HS-5 (cell line): ENCODE measurements at places on chromosomes 11 and 22.
A peak's percentile ranks its signal among the peaks of the same experiment; 100 is the strongest.

- no peak for DNase-seq
These were observed 132.1 kb downstream of the OSBP2 start for GRCh38 chr22:30826670-30827355.

- DNase-seq = no peak
These were observed 68.6 kb downstream of the KCNQ1 start for GRCh38 chr11:2513441-2513840.

- no peak for DNase-seq
These were observed 3.2 kb upstream of the FGF4 start for GRCh38 chr11:69778373-69778772.

DNA sequence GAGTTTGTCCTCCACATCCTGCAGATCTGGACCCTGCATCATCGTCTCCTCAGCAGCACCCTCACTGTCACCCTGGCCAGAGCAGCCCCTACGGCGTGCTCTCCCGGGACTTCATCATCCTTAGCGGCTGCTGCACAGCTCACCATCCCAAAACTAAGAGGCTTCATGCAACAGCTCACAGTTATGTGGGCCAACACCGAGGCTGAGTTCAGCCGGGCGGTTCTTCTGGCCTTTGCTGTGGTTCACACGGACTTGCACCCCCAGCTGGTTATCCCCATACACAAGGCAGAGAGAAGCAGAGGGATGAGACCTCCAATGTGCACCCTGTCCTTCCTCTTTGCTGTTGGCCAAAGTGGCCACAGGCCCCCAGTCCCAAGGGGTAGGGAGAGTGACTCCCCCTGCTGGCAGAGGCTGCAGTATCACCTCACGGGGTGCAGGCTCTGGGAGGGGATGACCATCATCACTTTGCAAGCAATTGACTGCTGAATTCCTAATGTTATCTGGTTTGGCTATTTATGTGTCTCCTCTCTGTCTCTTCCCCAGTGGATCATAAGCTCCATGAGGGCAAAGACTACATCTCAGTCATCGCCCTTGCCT, 276.8 kb downstream of the BRD1 start:
- no peak for DNase-seq

DNA sequence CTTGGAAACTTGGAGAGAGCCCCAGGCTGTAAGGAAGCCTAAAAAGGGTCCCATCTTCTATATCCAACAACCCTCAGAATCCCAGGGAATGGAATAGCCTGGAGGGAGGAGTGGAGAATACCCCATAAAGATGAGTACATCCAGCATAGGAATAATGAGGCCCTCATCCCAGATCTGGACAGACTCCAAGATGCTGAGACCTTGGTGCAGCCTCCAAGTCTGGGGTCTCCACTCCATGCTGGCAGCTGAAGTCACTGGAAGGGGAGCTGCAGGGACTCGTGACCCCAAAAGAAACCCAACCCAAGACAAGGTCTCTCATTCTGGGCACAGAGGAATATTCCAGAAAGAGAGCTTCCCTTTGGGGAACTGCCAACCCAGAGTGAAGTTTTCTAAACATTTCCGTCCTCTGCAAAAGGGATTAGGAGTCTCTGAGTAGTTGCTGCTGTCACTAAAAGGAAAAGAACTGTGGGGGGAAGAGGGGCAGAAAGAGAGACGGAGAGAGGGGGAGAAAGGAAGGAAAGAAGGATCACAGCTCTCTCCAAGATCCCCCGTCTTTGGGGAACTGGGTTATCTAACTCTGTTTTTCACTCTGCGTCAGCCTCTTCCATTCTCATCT, 589 bp downstream of the SCGB1A1 start:
- DNase-seq = no peak

GRCh38 chr11:90639461-90639993, 416.7 kb upstream of the CHORDC1 start:
- peak; percentile 33 for DNase-seq

GRCh38 chr11:115616971-115617370, 112.8 kb upstream of the CADM1 start:
- peak; percentile 53 for DNase-seq

DNA sequence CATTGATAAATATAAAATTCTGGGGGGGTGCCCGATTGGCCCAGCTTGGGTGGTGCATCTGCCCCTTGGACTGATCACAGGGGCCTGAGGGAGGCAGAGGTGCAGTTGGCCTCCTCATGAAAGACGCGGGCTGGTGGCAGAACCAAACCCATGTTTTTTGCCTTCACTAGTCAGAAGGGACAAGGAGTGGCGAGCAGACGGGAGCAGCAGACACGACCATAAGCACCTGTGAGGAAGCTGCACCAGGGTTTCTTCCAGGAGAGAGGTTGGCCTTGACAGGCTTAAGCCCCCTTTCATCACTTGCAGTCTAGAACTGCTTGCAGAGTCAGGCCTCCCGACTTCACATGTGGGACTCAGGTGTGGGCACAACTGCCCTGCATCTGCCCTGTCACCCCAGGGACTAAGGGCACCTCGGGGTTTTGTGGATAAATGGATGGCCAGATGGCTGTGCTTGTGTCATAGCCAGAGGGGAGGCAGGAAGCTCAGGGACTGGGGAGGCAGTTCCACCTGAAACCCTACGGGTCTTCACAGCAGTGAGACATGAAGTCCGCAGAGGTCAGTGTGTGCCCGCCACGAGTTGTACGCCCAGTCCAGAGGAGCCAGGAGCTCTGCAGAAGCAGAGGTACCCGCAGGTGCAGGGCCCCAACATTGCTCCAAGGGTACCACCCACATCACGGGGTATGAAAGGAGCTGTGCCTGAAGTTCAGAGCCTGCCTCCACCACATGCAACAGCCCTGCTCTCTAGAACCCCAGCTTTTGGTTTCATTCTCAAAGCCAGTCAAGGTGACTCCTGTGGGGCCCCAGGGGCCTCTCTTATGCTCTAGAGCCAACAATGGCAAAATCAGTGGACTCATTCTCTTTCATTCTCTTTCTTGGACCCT, 18.2 kb upstream of the SYT13 start:
- no peak for DNase-seq

DNA sequence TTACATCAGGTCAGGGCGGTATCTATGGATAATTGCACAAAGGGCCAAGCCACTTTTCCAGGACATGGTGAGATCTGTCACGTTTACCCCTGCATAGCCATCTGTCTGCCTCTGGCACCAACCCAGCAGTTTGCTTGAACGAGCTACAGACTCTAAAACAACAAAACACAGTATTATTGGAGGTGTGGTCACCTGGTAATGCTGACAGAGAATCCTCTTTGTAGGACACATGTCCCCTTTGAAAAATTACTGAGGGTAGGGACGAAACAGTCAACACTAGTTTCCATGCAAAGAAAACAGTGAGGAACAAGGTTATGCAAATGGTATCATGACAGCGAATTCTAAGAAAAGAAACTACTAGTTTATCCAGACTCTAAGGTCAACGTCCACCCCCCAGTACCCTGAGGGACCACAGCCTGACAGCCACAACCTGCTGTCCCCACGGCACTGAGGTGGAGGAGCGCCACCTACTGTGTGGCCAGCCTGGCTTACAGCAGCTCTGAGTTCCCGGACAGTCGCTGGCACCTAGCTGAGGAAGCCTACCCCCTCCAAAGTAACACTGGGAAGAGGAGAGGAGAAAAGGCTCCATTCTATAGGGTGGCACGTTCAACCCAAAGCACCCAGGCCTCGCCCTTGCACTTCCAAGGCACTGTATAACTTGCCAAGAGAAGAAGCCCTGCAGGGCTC, 117.4 kb upstream of the BID start:
- DNase-seq = no peak

DNA sequence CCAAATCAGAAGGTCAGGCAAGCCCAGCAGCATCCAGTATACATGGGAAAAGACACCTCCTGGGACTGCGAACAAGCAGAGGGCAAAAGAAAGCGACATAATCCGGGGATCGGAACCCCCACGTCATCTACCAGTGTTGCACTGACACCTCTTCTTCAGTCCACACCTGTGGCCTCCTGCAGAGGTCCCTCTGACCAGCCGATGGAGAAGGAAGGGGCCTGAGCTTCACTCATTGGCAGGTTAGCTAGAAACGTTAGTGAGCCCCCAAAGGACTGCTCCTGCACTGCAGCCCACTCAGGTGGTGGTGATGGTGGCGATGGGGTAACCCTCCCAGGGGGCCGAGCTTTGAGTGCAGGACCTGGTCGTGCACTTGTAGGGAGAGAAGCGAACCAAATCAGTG, 22.1 kb downstream of the ASCL2 start:
- no peak for DNase-seq

DNA sequence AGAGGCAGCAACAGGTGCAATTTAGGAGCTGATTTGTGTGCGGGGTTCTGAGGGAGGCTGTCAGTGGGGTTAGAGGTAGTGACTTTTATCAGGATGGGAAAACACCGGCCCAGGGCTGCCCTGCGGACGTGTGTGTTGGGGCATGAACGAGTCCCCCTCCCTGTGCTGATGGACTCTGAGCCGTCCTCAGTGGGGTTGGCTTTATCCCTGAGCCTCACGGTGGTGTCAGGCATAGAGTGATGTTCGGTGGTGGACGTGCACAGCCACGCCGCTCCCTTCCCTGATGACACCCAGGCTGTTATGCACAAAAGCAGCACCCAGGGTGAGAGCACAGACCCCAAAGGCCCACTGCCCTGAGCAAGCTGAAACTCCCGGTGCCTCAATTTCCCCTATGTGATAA, 809.1 kb downstream of the BRD1 start:
- no peak for DNase-seq

- no peak for DNase-seq
These were observed 258.9 kb downstream of the SWAP70 start for GRCh38 chr11:9922806-9923205.

DNA sequence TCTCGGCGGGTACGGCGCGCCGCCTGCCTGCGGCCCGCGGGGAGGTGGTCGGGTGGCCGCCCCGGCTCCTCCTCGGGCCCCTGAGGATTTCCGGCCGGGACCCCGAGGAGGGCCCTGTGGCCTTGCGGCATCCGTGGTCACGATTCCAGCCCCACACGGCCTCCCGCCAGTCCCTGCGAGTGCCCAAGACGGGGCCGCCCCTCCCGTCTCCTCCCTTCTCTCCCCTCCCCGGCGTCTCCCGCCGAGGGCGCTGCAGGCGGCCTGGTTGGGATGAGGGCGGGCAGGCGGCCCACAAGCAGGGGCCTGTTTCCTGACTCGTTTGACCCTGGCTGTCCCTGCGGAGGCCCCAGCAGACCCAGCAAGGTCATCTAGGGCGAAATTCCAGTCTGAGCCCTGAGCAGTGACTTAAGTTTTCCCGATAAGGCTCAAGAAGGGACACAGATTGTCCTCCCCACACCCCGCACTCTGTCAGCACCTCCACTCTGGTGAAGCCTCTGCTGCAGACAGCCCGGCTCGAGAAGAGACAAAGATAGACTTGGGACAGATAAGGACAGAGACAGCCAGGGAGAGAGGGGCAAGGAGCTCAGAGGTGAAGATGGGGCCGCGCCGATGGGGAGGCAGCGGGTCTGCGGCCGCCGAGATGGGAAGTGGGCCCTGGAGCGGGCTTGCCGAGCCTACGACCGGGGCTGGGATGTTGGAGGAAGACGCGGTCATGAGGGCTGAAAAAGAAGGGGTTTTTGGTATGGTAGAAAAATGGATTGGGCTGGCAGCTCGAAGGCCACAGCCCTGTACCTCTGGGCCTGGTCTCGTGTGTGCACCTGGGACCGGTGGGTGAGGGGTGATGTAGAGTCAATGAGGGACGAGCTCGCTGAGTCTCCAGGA, 95.0 kb downstream of the SWAP70 start:
- DNase-seq = peak; percentile 68

DNA sequence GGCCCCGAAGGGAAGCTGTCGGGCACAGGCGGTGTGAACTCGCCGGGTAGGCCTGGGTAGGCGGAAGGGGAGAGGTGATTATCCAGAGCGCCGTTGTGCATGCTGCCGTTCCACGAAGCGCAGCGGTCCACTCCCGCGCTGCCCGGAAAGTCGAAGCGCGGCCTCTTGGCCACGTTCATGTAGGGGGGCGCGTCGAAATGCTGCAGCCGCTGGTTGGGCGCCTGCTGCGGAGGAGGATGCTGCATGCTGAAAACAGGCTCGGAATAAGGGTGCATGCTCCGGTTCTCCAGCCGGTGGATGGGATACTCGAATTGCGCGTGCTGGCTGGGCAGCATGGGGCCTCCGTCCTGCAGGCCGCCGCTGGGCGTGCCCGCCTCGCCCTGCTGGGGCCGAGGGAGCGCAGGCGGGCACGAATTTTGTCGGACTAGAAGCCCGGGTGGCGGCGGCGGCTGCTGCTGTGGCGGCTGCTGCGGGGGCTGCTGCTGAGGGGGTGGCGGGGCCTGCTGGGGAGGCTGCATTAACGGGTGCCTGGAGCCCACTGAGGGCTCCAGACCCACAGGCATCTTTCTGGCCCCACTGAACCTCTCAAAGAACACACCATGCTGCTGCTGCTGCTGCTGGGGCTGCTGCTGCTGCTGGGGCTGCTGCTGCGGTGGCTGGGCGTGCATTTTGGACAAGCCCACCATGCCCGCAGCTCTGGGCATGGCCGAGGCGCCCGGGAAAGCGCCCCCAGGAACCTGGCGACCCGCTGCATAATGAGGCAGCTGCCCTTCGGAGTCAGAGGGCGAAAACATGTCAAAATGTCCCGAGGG, 2.3 kb downstream of the MN1 start:
- no peak for DNase-seq

GRCh38 chr11:85732965-85733364, 47.0 kb upstream of the CCDC89 start:
- DNase-seq = no peak

DNA sequence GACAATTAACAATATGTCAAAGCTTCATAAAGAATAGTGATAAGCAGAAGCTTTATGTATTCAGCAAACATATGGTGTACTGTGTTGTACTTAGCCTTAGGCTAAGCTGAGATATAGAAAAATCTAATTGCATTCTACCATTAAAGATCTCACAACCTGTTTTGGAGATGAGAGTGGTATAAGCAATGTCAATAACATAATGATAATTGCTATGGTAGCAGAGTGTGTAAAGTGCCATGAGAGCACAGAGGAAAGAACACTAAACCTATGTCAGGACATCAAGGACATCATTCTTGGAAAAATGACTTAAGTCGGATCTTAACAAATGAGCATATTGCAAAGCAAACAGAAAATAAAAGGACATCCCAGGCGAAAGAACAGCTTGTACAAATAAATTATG, 28.6 kb upstream of the ANGPTL5 start:
- DNase-seq = no peak

- DNase-seq = no peak
These were observed 25.1 kb downstream of the NPAT start for GRCh38 chr11:108197351-108197750.

GRCh38 chr11:26837154-26837553, 115.3 kb upstream of the SLC5A12 start:
- no peak for DNase-seq
